ENCODE measurements at places on chromosomes 4 and X.
A peak's percentile ranks its signal among the peaks of the same experiment; 100 is the strongest.

- peak; percentile 81 for DNase-seq
Measured at GRCh38 chrX:22389556-22390179, 117.0 kb downstream of the CBLL2 start.

- DNase-seq: no peak
Measured at GRCh38 chr4:82901183-82901718, 716 bp downstream of the THAP9 start.

DNA sequence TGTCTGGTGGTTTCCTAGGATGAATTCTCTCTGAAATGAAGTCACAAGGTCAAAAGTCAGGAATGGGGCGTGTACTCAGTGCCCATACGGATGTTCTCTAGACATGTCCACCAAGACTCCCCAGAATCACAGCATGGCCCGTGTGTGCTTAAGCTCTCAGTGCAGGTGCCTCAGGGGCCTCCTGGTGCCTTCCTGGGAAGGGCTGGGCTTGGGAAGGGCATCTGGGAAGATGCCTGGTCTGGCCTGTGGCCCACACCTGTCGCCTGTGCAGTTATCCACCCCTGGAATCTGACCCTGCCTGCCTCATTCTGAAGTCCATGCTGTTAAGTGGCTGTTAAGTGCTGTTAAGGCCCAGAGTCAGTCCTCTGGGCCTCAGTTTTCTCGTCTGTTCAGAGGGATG is 31.2 kb downstream of the SORCS2 start:
- no peak for DNase-seq

DNA sequence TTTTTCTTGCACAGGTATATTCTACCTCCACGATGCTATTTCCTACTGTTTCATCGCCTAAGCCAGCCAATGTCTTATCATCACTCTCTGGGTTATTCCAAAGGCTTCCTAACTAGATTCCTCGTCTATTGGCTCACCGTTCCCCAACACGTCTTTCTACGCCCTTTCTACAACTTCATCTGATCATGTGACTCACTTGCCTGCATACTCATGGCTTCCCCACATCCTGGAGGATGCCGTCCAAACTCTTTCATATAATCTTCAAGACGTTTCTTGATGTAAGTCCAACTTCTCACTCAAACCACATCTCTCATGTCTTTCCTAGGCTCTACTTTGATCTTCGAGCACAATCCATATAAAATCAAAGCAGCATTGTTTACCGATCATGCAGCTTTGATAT is 322.0 kb upstream of the PPARGC1A start:
- DNase-seq: no peak

DNA sequence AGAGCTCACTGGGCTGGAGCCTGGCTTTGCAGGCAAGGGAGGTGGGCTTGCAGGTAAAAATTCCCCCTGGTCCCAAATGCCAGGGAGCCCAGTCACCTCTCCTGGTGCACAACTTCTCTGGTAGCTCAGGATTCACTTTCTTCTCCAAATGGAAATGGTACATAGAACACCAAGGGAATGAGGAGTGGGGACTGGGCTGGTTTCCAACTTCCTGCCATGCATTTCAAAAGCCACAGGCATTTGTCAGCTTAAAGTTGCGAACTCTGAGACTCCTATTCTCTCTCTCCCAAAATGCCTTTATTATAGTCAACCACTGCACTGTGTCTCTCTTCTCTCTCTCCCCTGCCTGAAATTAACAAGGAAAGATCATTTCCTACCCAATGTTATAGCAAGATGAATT is 177.3 kb downstream of the GRIA3 start:
- DNase-seq: no peak

DNA sequence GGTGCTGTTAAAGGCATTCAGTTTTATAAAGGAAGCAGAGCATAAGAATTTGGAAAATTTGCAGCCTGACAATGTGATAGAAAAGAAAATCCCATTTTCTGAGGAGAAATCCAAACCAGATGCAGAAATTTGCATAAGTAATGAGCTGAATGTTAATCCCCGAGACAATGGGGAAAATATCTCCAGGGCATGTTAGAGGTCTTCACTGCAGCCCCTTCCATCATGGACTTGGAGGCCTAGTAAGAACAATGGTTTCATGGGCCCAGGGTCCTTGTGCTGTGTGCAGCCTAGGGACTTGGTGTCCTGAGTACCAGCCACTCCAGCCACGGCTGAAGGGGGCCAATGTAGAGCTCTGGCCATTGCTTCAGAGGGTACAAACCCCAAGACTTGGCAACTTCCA is 542.7 kb upstream of the NR3C2 start:
- DNase-seq: no peak

- no peak for DNase-seq
Measured at GRCh38 chrX:152896450-152896849, 1.4 kb upstream of the ZNF185 start.

GRCh38 chr4:24799196-24799543 is 3.8 kb downstream of the SOD3 start:
- no peak for DNase-seq

- DNase-seq: no peak
Measured at GRCh38 chrX:2984342-2984741, 22.0 kb upstream of the ARSH start.

DNA sequence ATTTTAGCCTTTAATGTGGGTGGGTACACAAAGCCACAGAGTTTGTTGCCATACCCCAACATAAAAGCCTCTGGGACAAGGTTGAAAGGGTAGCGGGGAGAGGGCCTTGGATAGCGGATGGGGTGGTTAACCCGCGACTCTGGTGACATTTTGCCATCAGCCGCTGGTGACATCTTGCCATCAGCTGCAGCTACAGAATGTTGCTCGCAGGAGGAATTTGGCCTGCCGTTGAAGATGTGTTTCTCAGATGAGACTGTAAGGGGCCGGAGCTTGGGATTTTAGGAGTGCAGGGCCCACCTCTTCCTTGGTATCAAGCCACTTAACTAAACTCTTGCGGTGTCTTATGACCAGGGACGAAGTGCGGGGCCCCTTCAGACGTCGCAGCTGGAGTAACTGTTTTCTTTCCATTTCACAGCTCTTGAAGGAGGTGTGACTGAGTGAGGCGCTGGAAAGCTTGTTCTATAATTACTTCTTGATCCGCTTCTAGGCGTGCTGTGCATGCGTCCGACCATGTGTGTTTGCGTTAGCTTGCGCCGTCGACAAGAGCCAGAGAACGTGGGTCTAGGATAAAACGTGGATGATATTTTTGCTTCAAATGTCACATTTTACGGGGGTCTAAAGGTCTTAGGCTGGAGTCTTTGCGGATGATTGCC is 820 bp upstream of the RASL11B start:
- no peak for DNase-seq

GRCh38 chrX:133448512-133449076 is 33.3 kb upstream of the GPC4 start:
- DNase-seq: no peak

DNA sequence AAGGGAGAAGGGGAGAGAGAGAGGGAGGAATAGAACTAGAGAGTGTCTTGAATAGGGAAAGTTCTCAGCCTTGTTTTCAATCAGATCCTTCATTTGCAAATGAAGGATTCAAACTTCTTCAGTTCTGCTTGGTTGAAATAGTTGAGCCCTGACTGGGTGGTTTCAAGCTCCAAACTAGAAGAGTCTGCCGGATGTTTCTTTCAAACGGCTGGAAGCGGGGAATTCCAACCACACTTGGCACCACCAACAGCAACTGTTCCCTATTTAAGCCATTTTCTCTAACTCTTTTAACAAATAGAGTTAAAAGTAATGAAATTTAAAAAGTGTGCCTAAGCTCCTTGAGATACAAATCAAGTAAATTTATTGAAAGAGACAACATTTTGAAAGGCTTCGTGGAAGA is 67.5 kb upstream of the DDX60 start:
- DNase-seq: no peak

DNA sequence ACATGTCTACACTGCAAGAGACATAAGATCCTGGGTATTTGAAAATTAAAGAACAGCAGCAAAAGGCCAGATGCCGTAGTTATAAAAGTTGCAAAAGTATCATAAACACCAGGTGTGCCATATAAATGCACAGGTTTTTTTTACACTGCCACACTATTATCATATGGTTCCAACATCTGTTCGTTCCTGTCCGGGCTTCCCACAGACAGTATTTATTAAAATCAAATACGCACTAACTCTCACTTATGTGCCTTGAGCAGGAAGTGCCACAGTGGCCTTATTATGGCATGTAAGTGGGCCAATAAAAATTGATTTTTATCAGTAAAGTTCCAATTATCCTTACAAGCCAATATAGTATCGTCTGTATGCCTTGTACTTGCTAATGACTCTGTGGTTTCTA is 873.2 kb downstream of the RPA4 start:
- no peak for DNase-seq

GRCh38 chrX:41116948-41117347 is 31.7 kb downstream of the USP9X start:
- no peak for DNase-seq

GRCh38 chr4:38323141-38323641 is 340.8 kb upstream of the KLF3 start:
- no peak for DNase-seq

- DNase-seq: no peak
Measured at GRCh38 chr4:117773064-117773936, 261.0 kb upstream of the NDST3 start.

DNA sequence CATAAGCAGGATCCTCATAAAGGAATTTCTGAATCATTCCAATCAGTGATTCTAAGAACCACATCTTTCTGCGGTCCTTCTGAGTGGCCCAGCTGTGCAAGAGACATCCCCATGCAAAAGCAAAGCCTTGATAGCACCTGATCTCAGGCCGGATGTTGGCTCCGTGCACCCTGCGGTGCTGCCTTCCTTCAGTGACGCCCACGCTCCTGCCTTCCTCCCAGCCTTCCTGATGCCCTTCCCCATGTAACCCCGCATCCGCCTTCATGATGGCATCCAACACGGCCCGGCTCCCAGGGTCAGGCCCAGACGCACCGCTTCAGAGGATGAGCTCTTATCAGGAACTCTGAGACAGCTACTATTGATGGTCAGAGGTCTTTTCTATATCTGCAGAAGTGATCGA is 20.4 kb upstream of the CYP4V2 start:
- DNase-seq: no peak

DNA sequence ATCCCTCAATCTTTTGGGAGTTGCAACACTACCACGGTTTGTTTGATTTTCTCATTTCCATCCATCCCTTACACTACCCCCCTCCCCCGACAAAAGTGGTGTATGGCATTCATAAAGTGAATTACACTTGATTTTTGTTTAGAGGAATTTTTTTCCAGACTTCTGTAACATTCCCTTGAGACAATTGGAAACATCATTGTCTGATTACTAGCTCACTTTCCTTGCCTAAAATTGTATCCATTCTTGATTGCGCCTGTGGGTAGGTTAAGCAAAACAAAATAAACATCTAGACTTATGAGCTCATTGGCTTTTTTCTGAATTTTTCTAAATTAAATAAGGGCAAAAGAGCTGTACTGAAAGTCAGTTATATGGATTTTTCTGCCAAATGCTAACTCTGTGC is 3.5 kb downstream of the GPC3 start:
- DNase-seq: no peak

- no peak for DNase-seq
Measured at GRCh38 chr4:78571804-78572203, 20.2 kb downstream of the ANXA3 start.

DNA sequence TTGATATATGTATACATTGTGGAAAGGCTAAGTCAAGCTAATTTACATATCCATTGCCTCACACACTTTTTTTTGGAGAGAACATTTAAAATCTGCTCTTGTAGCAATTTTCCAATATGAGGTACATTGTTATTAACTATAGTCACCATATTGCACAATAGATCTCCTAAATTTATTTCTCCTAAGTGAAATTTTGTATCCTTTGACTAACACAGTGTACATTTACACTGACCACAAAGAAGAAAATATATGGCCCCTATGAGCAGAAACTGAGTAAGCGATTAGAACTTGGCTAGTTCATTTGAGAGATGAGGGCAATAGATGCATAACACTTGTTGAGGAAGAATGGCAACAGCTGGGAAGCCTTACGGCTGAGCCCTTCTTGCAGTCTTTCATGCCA is 20.3 kb upstream of the GUCY1B1 start:
- DNase-seq: no peak

DNA sequence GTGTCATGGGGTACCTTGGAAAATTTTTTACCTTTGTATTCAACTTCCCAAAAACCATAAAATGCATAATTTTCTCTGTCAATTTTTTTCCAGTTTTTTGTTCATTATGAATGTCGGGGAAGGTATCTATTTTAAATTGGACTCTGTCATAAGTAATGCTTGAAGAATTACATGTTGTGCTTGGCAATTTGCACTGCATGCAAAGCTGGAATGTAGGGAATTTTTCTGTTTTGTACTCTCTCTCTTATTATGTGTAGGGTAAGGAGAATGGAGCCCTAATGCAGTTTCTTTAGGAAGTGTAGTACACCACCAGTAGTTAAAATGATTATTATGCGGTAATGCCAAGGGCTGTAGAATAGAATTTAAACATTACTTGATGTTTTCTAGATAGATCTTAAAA is 137.7 kb upstream of the LIMCH1 start:
- no peak for DNase-seq

DNA sequence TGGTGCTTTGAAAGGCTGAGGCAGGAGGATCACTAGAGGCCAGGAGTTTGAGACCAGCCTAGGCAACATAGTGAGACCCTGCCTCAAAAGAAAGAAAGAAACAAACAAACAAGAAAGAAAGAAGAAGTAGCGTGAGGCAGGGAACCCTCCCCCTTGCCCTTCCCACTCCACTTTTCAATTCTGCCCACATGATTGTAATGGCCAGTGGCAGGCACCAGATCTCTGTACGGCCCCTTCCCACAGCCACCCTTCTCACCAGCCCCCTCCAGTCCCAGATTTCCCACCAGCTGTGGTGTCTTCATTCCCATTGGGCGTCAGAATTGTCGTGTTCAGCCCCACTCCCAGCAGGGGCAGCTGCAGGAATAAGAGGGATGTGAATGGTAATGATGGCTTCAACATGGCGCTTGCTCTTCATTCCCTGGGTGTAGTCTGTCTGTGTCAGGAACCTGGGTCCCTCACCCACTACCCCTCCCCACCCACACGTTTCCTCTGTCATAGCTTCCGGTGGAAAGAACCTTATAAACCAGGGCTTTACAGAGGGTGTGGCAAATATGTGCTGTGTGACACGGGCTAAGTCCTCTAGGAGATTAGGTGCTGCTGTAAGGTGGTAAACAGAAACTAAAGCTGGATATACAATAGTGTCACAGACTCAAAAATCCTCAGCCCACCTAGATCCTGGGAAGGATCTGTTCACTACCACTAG is at the start of gene IL2RG:
Gene IL2RG (minus strand): TSS at position 437 of the 703 bp plus-strand sequence. CDS start 38 bp downstream, at position 399.
- DNase-seq: no peak

GRCh38 chr4:179750374-179750773 is 2308.1 kb upstream of the AGA start:
- no peak for DNase-seq

Data from NCI-H1092 treated with DMSO at 0.1 percent for 48 hours (cell line).